ENCODE measurements at places on chromosomes 16 and 17. TPM values are rescaled to one million over a fixed set of nuclear protein-coding genes. Genes with fewer than 3 reads are reported as not detected.
A peak's percentile ranks its signal among the peaks of the same experiment; 100 is the strongest.

Gene NOTUM
- total RNA-seq = 12.5 TPM

Gene RSKR
- 18.9 TPM for total RNA-seq

Gene NHERF2
- total RNA-seq = 58.4 TPM

Gene FBXW10
- not detected for total RNA-seq

Gene PIEZO1
- total RNA-seq = 224 TPM

Gene TNFRSF17
- total RNA-seq = not detected

Gene TMEM204
- 0.22 TPM for total RNA-seq

Gene OTOP2
- not detected for total RNA-seq

DNA sequence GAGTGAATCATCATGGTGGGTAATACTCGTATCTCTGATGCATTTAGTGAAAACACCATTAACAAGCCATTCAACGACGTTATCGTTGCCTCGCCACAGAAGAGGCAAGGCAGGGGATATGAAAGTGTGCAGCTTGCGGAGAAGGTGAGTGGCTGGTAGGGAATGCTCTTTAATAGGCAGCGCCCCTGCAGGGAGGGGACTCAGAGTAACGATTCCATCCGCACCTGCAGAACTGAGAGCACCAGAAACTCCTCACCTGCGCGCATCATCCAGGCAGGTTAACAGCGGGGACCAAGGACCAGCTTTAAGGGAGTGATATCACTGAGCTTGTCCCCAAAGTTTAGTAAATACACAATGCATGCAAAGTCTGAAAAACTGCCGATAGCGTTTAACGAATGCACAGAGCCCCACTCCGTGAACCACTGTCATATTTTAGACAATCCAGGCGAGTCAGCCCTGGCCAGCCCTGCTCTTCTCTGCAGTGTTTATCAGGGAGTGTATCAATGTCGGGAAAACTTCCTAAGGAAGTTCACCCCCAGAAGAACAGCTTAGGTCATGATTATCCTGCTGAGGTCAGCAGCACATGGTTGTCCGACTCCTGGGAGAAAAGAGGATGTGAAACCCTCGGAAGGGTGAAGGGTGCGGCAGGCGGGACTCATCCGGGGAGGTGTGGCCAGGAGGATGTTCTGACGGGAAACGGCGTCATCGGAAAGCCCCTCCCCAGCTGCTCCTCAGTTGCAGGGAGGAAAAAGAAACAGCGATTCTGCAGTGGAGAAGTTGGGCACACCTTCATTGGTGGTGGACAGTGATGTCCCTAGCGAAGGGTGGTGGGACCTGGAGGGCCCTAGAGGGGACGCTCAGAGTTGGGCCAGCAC lies 68.5 kb upstream of the DNAH17 start:
- no peak for DNase-seq

- no peak for DNase-seq
Observed at GRCh38 chr17:59641799-59642484, 22.2 kb downstream of the CLTC start.

- no peak for DNase-seq
Observed at GRCh38 chr17:78051186-78051972, 77.2 kb downstream of the TMC6 start.

DNA sequence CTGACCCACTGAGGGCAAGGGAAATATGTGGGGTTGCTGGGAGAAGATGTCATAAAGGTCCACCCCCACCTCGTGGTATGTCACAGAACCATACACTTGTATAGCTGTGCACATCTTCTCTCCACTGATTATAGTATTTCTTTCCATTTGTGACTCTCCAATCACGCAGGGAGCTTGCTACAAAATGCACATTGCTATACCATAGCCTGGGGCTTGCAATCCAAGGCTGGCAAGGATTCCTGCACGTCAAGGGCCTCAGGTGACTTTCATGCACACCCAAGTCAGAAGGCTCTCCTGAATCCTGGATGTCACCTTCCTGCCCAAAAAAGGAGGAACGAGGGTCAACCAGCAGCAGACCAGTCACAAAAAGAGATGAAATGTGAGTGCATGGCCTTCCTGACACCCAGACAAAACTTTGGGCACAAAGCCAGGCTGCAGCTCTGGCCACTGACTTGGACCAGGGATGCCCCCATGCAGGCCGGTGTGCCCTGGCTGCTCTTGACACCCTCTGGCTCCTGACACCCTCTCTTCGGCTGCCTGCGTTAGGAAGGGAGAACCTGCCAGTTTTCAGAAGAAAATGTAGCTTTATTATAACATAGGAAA lies 12.1 kb downstream of the TBC1D26 start:
- DNase-seq = no peak

DNA sequence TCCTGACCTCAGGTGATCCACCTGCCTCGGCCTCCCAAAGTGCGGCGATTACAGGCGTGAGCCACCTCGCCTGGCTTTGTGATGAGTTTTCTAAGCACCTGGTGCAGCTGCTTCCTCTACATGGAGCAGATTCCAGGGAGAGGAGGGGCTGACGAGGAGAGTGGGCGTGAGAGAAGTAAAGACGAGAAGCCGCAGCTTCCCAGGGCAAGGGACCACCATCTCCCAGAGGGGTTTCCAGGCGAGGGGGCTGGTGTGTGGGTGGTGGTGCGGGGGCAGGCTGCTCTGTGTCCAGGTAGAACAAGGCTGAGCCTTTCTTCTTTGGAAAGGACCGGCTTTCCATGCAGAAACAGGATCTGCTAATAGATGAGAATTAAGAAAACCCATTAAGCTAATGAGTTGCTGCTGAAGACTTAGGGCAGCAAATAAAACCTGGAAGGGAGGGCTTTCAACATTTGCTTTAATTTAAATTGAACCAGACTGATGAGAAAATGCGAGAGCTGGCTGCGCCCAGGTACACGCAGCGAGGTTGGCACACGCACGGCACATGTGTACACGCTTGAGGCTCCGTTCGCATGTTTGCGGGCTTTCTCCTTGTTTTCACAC lies 236.7 kb downstream of the RBFOX3 start:
- no peak for DNase-seq

DNA sequence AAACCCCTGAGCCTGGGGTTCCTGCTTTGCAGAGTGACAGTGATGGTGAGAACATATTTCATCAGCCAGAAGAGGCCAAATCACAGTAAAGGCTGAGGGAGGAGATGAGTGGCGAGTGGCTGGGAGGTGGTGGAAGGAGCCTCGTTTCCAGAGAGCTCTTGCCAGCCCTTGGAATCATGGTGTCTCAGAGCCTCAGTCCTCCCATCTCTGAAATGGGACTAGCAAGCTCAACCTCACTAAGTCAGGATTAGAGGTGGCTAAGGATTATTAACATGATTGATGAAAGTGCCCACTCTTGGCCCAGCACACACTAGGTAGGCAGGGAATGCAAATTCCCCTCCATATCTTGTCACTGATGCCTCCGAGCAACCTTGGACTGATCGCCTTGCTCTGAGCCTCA lies 43.0 kb downstream of the IL4R start:
- DNase-seq = no peak

DNA sequence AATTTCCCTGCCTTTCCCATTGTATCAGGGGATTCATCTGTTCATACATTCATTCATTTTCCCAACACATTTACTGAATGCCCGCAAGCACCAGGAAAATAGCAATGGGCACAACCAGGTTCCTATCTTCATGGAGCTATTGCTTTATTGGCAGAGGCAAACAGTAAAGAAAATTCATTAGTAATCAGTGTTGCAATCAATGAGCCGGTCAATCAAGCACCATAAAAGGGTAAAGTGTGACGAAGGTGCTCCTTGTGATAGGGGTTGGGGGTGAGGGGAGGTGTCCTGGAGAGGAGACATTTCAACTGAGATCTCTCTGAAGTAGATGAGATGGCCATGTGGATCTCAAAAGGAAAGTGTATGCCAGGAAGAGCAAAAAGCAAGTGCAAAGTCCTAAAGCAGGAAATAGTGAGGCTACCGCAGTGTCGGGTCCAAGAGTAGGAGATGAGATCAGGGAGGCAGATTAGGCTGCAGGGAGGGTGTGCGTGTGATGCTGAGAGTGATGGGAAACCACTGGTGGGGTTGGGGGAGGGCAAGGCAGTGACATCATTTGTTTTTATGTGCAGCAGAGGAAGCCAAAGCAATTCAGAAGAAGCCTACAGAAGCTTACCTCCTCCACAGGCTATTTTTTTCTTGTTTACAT lies 28.4 kb downstream of the CDH13 start:
- no peak for DNase-seq

GRCh38 chr16:78770353-78771091 lies 671.1 kb downstream of the WWOX start:
- no peak for DNase-seq

DNA sequence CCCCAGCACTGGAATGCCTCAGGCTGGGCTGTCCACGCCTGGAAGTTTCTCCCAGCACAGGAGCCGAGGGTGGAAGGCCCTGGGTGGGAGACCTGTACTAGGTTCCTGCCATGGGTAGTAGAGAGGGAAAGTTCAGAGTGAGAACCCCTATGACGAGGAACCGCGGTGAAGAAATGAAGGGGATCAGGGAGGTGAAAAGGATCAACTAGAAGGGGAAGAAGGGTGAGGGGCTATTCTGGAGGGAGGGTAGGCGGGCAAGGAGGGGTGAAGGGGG lies 5.4 kb downstream of the HIC1 start:
- DNase-seq = no peak

GRCh38 chr17:9929871-9930270 lies 24.8 kb upstream of the RCVRN start:
- DNase-seq = no peak

GRCh38 chr17:7563115-7563869 lies 1.6 kb downstream of the SENP3 start:
- DNase-seq = no peak

GRCh38 chr16:84068041-84068440 lies 25.4 kb upstream of the SLC38A8 start:
- no peak for DNase-seq

GRCh38 chr16:81680444-81681275 lies 98.4 kb upstream of the PLCG2 start:
- no peak for DNase-seq

GRCh38 chr16:67246756-67247191 lies 507 bp downstream of the FHOD1 start:
- peak; percentile 84 for DNase-seq

GRCh38 chr16:79047337-79047736 lies 553.2 kb downstream of the MAF start:
- no peak for DNase-seq

- DNase-seq = no peak
Observed at GRCh38 chr17:57715981-57716380, 29.1 kb downstream of the CCDC182 start.

GRCh38 chr17:8326511-8327302 lies 12.9 kb upstream of the ODF4 start:
- no peak for DNase-seq

DNA sequence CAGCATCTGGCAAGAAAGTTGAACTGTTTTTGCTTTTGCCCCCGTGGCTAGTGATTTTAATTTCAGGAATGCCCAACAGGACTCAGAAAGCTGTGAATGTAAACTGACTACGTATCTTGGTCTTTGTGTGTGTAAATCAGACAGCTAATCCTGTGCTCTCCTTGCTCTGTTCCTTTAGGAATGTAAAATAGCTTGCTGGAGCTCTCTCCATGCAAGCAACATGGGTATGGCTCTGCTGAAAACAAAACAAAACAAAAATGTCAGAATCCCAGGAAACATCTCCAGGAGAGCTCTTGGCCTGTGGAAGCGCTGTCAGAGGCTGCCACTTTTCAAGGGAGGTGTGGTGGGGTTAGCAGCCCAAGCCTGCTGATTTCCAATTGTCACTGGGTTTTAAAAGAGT lies 161.8 kb upstream of the NOG start:
- DNase-seq = no peak

- DNase-seq = no peak
Observed at GRCh38 chr16:27174007-27174406, 29.3 kb upstream of the KDM8 start.

DNA sequence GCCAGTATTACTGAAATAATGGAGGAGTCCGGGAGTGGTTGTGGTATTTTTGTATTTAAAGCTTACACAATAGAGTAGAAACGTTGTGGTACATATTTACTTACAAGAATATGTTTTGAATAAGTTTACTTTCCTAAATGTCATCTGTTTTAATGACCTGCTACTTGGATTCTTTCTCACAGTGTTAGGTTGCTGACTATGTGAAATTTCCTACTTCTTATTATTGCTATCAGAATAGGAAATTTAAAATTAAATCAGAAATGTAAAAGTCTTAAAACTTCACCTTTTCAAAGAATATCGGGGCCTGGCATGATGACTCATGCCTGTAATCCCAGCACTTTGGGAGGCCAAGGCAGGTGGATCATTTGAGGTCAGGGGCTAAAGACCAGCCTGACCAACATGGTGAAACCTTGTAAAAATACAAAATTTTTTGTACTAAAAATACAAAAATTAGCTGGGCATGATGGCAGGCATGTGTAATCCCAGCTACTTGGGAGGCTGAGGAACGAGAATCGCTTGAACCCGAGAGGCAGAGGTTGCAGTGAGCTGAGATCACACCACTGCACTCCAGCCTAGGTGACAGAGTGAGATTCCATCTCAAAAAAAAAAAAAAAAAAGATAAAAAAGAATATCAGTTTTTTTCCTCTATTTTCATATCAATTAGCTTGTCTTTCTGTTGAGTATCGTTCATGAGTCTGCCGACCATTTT lies 77.8 kb downstream of the VMP1 start:
- no peak for DNase-seq

GRCh38 chr17:8125947-8126490 lies 2.1 kb upstream of the HES7 start:
- no peak for DNase-seq

GRCh38 chr17:3681057-3681456 lies 12.4 kb downstream of the EMC6 start:
- no peak for DNase-seq

- DNase-seq = peak; percentile 56
Observed at GRCh38 chr17:42623732-42624596, 14.5 kb downstream of the TUBG1 start.

DNA sequence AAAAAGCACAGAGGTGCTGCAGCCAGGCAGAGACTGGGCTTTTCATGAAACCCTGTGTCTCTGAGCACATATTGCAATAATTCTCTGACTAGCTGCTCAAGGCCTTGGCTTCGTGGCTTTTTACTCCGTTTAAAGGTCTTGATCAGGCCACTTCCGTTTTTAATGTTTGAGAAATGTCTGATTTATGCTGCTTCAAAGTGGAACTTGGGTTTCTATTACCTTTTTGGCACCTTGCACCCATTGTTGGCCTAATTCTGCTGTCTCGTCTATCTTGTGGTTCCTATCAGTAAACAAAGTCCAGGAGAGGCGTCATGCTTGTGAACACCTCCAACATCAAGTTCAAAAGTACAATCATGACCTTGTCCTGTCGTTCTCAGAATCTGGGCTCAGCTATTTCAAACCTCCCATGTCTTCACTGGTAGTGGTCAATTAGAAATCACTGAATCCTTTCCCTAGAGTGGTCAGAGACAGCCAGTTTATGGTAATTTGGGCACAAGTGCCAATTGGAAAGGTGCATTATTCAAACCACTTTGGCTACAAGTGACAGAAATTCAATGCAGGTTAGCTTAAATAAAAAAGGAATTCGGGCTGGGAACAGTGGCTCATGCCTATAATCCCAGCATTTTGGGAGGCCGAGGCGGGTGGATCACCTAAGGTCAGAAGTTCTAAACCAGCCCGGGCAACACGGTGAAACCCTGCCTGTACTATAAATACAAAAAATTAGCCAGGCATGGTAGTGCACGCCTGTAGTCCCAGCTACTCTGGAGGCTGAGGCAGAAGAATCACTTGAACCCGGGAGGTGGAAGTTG lies 33.3 kb upstream of the METTL9 start:
- DNase-seq = no peak
